Tibial nerve (tissue), 4 donors: ENCODE measurements at places on chromosomes 5 and 9.

GRCh38 chr5:150595466-150596031, 44.9 kb upstream of the SYNPO start:
- DNase-seq: no peak

DNA sequence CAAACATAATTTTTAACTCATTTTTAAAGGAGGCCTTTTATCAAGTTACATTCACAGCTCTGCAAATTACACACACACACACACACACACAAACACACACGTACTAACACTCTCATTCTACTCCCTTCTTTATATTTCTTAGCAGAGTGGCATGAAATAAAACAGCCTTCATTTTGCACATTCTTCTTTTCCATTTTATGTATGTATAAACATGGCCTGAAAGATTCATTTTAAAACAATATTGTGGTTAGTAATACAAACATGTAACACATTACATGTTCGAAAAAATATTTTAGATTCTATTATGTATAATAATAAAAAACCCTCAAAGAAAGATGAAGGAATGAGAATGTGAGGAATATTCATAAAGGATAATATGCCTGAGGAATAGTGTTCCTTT, 86.0 kb upstream of the ITGA2 start:
- no peak for DNase-seq

DNA sequence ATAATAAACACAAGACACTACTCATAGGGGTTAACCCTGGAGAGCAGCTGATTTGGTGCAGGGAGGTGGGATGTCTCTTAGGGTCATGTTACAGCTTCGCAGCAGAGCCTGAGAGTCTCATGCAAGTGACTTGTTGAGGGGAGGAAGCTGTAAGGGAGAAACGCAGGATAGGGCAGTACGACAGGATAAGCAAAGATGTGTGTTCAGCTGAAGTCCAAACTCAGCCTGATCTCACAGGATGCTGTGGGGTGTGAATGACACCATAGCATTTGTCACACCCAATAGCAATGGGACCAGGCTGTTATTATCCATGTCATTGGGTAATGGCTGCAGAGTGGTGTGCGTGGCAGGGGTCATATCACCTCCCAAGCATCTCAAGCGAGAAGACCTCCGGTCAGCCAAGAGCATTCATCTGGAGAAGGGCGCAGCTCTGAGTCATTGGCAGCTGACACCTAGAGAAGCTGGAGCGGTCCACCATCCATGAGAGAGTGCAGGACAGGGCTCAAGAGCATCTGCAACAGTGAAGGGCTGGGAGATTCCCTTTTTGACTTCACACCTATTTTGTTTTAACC, 49.2 kb upstream of the RPL26L1 start:
- no peak for DNase-seq

GRCh38 chr5:171865471-171865870, 79.9 kb downstream of the SMIM23 start:
- DNase-seq: no peak

DNA sequence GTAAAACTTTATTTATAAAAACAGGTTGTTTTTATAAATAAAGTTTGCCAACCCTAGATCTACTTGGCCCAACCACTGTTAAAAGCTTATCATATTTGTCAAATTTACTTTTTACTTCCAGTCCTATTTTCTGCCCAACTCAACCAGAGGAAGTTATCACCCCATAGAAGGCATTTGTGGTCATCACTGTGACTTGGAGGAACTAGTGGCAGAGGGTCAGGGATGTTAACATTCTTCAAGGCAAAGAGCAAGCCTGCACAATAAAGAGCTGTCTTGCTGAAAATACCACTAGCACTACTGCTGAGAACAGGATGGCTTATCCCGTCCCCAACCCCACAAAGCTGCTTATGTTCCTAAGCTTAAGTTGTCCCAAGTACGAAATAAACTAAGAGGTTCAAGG, 22.3 kb downstream of the TTC33 start:
- no peak for DNase-seq

DNA sequence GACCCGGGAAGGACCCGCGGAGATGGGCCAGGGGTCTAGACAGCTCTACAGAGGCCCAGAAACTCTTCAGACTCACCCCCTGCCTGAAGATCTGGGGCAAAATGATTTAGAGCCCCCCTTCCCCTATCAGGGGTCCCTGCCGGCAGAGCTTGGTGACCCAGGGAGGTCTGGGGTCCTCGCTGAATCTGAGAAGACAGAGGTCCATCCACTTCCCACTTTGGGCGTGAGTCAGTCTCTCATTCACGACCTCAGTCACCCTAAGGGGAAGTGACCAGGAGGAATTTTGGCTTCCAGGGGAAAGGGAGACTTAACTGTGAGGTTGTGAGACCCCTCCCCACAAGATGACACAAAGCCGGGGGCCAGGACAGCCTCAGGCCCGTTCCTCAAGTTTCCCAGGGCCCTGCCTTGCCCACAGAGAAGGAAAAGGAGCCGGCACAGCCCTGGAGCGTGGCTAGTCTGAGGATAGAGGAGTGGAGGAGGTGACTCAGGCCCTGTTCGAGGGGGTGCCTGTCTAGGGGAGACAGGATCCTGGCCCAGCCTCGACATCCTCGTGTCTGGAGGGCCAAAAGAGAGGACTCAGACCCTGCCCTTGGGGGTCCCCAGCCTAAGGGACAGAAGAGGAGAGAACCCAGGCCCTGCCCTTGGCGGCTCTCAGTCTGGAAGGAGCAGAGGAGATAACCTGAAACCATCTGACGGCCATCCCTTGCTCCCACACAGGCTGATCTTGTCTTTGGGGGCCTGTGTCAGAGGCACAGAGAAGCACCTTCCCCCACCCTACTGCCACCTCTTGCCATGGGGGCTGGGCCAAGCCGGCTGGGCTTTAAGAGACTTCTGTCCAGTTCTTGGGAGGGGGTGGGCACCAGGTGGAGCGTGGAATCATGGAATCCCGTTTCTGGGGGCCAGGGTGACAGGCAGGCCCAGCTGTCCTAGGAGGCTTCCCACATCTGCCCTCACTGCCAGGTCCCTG, 889 bp downstream of the PDLIM4 start:
- no peak for DNase-seq
